ENCODE measurements at places on chromosomes 6 and 20.

DNA sequence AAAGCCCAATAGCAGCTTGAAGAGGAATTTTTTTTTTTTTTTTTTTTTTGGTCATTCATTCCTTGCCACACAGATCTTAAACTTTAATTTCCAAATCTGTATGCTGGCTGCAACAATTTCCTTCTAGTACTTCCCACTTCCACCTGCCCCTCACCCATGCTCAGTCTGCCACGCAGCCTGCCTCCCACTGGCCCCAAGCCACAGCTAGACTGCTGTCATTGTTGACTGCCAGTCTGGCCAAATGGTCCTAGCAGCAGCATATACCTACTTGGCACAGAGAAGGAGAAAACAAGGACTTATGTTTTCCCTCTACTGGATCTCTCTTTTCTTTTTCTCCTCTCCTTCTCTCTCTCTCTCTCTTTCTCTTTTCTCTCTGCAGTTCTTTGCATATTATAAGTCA is 118.3 kb upstream of the HEY2 start:
- DNase-seq, result no peak

DNA sequence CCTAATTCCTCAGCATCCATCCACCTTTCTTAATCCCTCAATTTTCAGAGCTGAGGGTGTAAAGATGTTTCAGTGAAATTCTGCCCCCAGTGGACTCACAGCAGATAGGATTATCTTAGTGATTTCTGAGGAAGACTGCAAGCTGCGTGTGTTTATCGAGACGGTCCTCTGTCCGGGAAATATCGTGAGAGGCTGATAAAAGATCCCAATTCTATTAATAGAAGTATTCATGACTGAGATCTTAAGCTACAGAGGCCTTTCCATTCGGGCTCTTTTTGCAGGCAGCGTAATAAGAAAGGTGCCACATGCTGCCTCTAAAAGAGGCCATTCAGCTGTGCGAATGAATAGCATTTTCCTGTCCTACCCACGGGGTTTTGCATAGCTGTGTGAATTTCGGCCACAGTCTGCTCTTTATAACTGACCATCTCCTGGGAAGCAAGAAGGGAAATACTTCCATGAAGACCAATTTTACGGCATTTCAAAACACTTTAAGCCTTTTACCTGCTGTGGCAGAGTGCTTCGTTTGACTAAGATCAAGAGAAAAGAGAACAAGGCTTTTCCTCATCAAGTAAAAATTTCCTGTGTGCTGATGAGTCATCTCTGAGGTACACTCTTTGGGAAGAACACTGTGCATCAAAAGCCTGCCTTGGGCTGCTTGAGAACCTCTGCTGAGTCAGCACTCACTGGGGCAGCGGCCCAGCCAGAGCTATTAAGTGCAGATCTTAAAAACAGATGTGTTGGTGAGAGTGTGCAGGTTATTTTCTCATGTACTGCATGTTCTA is 208.8 kb downstream of the ARHGAP18 start:
- DNase-seq, result peak; percentile 75

DNA sequence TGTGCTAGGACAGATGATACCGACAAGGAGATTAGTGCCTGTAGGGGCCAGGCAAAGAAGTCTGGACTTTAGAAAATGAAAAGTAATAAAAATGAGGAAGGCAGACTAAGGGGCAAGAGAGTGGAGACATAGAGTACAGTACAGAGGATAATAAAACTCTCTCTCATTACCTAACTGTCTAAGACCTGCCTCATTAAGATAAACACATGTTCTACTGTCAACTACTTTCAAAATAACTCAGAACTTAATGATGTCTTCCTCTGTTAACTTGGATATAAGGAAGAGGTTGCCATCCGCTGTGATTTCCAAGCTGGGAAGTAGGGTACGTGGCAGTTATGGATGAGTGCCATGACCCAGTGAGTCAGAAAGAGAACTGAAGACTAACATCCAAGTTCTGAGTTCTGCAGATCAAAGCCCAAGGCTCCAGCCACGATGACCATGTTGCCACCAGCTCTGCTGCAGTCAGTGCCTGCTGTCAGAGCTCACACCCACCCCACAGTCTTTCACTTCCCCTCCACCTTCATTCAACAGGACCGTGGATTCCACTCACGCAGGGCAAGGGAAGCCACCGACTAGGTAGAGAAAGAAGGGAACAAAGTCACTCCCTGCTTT is 81.8 kb downstream of the KIF16B start:
- no peak for DNase-seq

GRCh38 chr6:56963043-56963442 is 8.1 kb downstream of the BEND6 start:
- DNase-seq, result no peak

DNA sequence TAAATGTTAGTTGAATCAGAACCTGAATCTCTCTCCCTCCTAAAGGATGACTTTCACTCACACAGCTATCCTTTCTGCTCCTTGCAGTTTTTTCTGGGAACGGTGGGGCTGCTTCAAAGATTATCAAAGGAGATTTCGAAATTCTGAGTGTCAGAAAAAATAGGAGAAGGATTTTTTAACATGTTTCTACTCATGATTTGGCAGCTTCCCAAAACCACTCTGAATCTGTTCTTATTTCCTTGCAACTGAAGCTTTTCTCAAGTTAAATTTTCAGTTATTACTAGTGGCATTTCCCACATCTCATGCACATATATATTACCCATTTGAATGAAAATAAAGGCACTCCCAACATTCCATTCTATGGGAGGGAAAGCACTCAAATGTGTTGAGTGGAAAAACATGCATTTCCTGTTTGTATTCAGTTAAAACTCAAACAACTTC is 123.6 kb downstream of the LCA5 start:
- peak; percentile 42 for DNase-seq
